Uterus (tissue), 4 donors: ENCODE measurements at places on chromosomes 12 and 14. TPM values are rescaled to one million over a fixed set of nuclear protein-coding genes. Genes with fewer than 3 reads are reported as not detected.

DNA sequence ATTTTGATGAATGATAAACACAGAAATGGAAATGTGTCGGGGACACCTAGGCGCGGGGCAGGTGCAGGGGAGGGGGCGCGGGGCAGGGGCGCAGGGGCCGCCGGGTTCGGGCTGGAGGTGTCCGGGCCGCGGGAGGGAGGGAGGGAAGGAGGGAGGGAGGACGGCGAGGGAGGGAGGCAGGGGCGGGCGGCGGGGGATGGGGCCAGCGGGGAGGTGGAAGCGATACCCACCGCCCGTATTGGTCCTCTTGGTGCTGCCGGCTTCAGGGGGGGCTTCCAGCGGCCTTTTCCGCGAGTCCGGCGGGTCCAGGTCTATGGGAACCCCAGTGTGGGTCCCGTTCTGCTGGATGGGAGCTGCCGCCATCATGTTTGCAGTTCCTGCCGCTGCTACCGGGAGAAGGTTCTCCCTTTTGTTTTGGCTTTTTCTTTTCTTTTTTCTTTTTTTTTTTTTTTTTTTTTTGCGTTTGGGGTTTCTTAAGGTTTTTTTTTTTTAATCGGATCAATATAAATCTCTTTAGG is 703 bp downstream of the NOVA1 start:
- no peaks in the 10 kb centered on the region for H3K27me3 ChIP-seq
- H3K4me1 ChIP-seq, result no peaks in the 10 kb centered on the region
- peak overlapping the region; percentile 98 for H3K27ac ChIP-seq

DNA sequence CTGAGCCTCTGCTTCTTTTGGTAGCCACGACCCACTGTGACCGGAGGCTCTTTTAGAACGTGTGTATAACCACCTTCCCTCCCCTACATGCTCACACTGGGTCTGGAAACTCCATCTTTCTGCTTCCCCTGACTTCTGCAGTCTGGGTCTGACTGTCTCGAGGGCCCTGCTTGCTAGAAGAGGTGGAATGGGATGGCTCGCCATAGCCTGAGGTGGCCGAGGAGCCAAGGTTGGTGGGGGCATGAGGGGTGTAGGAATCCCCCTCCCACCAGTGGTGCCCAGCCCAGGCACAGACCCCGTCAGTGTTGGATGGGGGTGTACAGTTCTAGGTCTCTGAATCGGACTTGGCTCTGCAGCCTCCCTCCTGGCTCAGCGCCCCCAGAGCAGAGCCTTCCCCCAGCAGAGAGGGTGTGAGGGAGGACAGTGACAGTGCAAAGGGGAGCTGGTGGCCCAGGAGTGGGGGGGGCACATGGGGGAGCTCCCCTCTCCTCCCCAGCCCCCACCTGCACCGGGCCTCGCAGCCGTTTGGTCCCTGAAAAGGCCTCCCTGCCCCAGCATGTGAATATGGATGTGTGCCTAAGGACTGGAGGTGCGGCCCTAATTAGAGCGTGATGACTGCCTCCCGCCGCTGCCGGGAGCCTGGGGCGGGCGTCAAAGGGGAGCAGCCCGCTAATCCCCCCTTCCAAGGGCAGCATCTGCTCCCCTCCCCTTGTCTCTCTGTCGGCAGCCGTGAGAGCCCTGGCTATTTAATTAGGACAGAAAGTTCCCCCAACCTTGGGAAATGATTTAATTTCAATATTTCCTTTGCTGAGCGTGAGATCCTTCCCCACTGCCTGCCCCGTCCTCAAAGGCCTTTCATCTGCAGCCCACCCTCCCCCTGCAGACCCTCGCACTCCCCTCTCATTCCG is 196.2 kb upstream of the C14orf180 start:
- no peak overlapping the region for H3K27ac ChIP-seq
- no peak for DNase-seq
- H3K27me3 ChIP-seq, result no peaks in the 10 kb centered on the region
- H3K36me3 ChIP-seq, result no peaks in the 10 kb centered on the region
- no peak overlapping the region for H3K4me3 ChIP-seq
- H3K4me1 ChIP-seq, result no peaks in the 10 kb centered on the region

GRCh38 chr14:68820536-68820935 is 27.7 kb upstream of the ZFP36L1 start:
- DNase-seq, result no peak
- H3K36me3 ChIP-seq, result no peaks in the 10 kb centered on the region

GRCh38 chr12:130973109-130973508 is 19.4 kb downstream of the ADGRD1 start:
- no peaks in the 10 kb centered on the region for H3K36me3 ChIP-seq
- no peak overlapping the region for H3K4me3 ChIP-seq
- peak overlapping the region; percentile 36 for H3K27ac ChIP-seq
- peak; percentile 10 for DNase-seq
- H3K27me3 ChIP-seq, result no peaks in the 10 kb centered on the region

DNA sequence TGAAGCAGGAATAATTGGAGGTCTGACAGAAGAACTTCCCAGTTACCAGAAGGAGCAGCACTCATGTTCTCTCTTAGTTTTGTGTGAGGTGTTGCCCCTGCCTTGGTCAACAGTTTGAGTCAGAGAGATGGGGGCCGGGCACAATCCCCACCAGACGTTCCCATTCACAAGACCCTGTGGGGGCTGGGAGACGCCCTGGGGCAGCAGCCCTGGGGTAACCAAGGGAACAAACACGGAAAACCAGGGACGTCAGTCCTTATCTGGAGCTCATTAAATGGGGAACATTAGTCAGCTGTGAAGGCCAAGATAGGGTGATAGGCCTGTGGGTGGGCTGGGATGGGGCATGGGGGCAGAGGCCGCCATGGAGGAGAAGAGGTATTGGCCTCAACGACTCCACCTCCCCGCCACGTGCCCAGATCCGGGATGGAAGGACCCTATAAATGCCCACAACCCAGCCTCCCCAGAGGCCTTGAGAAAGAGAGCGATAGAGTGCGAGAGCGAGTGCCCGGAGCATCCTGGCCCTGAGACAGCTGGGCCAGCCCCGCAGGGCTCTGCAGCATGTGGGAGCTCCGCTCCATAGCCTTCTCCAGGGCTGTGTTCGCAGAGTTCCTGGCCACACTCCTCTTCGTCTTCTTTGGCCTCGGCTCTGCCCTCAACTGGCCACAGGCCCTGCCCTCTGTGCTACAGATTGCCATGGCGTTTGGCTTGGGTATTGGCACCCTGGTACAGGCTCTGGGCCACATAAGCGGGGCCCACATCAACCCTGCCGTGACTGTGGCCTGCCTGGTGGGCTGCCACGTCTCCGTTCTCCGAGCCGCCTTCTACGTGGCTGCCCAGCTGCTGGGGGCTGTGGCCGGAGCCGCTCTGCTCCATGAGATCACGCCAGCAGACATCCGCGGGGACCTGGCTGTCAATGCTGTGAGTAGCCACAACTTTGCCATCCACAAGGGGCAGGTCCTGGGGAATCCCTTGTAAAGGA is at the start of gene AQP2:
AQP2 (plus strand) TSS at position 465 of the 979 bp plus-strand sequence; CDS start at position 559, 94 bp downstream.
- no peak within 1 kb of the TSS for H3K27ac ChIP-seq
- H3K36me3 ChIP-seq, result no peaks in the 10 kb centered on the region
- DNase-seq, result no peak

DNA sequence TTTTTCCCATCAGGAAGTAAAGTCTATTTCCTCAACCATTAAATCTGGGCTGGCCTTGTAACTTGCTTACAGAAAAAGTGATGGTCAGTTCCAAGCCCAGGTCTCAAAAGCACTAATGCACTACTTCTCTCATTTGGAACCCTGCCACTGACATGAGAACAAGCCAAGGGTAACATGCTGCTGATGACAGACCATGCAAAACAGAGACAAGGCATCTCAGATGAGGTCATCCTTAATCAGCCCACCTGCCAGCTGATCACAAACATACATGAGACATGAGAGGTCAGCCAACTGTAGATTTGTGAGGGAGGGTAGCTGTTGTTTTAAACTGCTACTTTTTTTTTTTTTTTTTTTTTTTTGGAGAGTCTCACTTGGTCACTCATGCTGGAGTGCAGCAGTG is 16.2 kb downstream of the TWF1 start:
- H3K36me3 ChIP-seq, result no peaks in the 10 kb centered on the region
- H3K27me3 ChIP-seq, result no peaks in the 10 kb centered on the region
- no peaks in the 10 kb centered on the region for H3K4me1 ChIP-seq
- DNase-seq, result no peak
- no peak overlapping the region for H3K27ac ChIP-seq
- H3K4me3 ChIP-seq, result no peak overlapping the region

NIN gene
- 45.6 TPM for total RNA-seq

ARG2 gene
- 0.51 TPM for total RNA-seq
